Activated T-cell treated with anti-CD3 and anti-CD28 coated beads, Interleukin-2, amount 50 U/mL, for 72 hours (primary cell): ENCODE measurements at places on chromosomes 2 and 18. TPM values are rescaled to one million over a fixed set of nuclear protein-coding genes. Genes with fewer than 3 reads are reported as not detected.

The SP9 gene
- not detected for total RNA-seq

The ANKRD36C gene
- total RNA-seq = 53.1 TPM

The FBXO48 gene
- total RNA-seq = 3.2 TPM

The CASP10 gene
- 17.4 TPM for total RNA-seq

GRCh38 chr2:188788621-188789020, 185.6 kb upstream of the COL3A1 start:
- no peak overlapping the region for H3K4me3 ChIP-seq
- H3K4me1 ChIP-seq = no peaks in the 10 kb centered on the region
- no peaks in the 10 kb centered on the region for H3K27me3 ChIP-seq

DNA sequence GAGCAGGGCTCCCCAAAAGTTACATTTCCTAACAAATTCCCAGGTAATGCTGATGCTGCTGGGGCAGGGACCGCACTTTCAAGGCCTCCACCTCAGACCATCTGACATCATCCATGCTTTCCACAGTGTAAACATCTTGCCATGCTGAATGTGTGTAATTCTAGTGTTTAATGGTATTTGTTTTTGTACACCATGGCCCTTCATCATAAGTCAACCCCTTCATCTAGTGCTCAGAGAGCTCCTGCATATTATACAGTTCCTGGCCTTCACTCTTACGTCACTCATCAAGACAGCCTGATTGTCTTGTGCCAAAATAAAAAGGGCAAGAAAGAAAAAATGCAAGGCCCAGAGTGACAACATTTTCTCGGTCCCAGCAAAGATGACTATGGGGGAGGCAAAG, 77.5 kb upstream of the ZFP36L2 start:
- no peaks in the 10 kb centered on the region for H3K27me3 ChIP-seq
- H3K27ac ChIP-seq = peak overlapping the region; percentile 42
- H3K4me1 ChIP-seq = peaks cover 26% of the 10 kb centered on the region
- peaks cover 2% of the 10 kb centered on the region for H3K36me3 ChIP-seq
- no peak overlapping the region for H3K4me3 ChIP-seq

- no peak overlapping the region for H3K27ac ChIP-seq
- no peak for DNase-seq
- H3K27me3 ChIP-seq = peaks cover 52% of the 10 kb centered on the region
- H3K36me3 ChIP-seq = no peaks in the 10 kb centered on the region
These were observed 3.9 kb upstream of the MLPH start for GRCh38 chr2:237483018-237483731.

DNA sequence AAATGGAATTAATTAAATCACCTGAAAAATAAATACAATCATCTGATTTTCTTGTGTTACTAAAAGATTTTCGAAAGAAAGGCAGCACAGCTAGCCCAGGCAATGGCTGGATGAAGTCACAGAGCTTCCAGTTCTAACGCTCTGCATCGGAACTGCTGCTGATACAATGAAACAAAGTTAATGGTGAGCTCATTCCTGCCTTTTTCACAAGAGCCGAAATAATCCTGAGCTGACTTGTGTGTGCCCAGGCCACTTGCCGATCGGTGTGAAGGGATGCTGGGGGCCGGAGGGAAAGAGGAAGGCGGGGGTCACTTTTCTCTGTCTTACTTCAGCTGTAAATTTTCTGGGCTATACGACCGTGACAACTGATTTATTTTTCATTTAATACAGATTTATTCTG, 149.5 kb downstream of the INO80D start:
- no peak overlapping the region for H3K27ac ChIP-seq
- no peaks in the 10 kb centered on the region for H3K4me1 ChIP-seq
- no peaks in the 10 kb centered on the region for H3K36me3 ChIP-seq
- peaks cover 14% of the 10 kb centered on the region for H3K27me3 ChIP-seq
- DNase-seq = no peak

- peak overlapping the region; percentile 82 for H3K4me3 ChIP-seq
- DNase-seq = peak; percentile 32
- peaks cover 27% of the 10 kb centered on the region for H3K27me3 ChIP-seq
These were observed 818 bp upstream of the IKZF2 start for GRCh38 chr2:213152065-213152794.

- H3K4me1 ChIP-seq = no peaks in the 10 kb centered on the region
- no peak for DNase-seq
- H3K4me3 ChIP-seq = no peak overlapping the region
- H3K27ac ChIP-seq = no peak overlapping the region
These were observed 2185.6 kb upstream of the CELF4 start for GRCh38 chr18:39751161-39751560.
